ENCODE measurements at places on chromosomes 12 and 14.
A peak's percentile ranks its signal among the peaks of the same experiment; 100 is the strongest.

DNA sequence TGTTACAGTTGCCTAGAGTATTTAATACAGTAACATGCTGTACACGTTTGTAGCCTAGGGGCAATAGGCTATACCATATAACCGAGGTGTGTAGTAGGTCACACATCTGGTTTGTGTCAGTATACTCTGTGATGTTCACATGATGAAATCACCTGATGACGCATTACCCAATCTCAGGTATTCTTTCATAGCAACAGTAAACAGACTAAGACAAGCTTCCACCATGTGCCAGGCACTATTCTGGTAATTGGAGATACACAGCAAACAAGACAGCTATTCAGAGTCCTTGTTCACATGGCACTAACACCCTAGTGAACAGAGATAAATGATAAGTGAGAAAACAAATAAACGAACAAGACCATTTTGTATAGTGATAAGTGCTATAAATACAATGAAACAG lies 3.8 kb upstream of the PDE3A start:
- no peak for DNase-seq

- DNase-seq: no peak
Measured at GRCh38 chr12:25397001-25397400, 146.3 kb upstream of the KRAS start.

- no peak for DNase-seq
Measured at GRCh38 chr12:51524386-51524901, 66.6 kb upstream of the SCN8A start.

DNA sequence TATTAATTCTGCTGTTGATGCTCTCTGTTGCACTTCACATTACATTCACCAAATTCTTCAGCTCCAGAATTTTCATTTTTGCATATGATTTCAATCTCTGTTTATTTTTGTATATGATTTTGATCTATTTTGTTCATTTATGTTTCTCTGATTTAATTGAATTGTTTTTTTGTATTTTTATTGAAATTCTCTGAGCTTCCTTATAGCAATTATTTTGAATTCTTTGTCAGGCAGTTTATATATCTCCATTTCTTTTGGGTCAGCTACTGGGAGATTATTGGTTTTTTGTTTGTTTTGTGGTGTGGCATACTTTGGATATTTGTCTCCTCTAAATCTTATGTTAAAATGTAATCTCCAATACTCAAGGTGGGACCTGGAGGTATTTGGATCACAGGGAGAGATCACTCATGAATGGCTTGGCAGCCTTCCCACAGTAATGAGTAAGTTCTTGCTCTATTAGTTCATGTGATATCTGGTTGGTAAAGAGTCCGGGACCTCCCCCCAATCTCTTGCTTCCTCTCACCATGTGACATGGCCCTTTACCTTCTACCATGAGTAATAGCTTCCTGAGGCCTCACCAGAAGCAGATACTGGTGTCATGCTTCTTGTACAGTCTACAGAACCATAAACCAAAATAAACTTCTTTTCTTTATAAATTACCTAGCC lies 8.7 kb upstream of the TCL1A start:
- peak; percentile 5 for DNase-seq

GRCh38 chr12:25317553-25317952 lies 66.8 kb upstream of the KRAS start:
- DNase-seq: no peak

GRCh38 chr14:29085546-29085945 lies 319.0 kb downstream of the FOXG1 start:
- DNase-seq: peak; percentile 12

DNA sequence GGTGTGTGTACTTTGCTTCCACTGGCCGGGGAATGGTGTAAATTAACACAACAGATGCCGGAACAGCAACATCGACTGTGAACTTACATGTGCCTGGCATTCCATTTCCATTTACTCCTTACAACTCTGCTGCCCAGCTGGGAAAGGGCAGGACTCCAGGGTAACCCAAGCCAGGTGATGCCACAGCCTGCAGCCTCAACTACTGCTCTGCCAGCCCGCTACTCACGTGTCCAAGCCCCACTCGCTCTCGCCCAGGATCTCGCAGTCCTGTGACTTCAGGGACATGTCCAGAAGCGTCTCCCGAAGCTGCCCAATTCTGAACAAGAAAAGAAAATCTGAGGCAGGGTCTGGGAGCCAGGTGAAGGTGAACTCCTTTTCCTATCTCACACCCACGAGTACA lies 10.7 kb downstream of the ABCD4 start:
- DNase-seq: no peak

DNA sequence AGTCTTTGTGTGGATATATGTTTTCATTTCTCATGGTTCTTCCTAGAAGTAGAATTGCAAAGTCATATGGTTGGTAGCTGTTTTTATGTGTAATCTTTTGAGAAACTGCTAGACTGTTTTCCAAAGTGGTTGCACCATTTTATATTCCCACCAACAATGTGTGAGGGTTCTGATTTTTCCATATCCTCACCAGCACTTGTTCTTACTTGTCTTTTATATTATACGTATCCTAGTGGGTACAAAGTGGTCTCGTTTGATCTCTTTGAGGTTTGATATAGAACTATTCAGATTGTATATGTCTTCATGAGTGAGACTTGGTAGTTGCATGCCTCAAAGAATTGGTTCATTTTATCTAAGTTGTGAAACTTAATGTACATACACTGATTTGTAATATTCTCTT lies 91.3 kb downstream of the BEGAIN start:
- DNase-seq: no peak

DNA sequence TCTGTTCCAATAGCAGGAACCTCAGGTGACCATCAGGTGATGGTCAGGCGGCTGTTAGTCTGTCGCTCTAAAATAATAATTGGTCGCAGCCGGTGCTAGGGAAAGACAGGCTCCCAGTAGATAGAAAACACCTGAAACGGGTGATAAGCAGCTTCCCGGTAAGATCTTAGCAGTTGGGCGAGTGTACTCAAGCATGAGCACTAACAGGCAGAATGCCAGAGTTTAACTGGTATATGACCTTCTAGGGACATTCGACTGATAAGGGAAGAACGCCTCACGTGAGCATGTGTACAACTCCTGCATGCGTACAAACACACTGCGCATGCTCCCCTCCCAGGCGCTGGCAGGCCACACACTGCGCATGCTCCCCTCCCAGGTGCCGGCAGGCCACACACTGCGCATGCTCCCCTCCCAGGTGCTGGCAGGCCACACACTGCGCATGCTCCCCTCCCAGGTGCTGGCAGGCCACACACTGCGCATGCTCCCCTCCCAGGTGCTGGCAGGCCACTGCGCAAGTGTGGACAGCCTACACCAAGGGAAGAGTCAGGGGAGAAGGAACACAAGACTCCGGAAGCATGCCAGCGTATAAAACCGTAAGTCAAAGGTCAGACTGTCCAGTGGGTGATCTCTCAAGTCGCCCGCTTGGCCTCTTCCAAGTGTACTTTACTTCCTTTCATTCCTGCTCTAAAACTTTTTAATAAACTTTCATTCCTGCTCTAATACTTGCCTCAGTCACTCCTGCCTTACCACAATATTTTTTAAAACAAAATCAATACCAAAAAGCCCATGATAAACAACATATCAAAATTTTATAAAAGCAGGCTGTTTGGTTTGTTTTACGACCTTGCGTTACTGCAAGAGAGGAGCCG lies 24.5 kb downstream of the GPRC5D start:
- peak; percentile 93 for DNase-seq
